ENCODE measurements at places on chromosomes 4 and X. TPM values are rescaled to one million over a fixed set of nuclear protein-coding genes. Genes with fewer than 3 reads are reported as not detected.

Gene SORBS2
- 0.41 TPM for total RNA-seq

Gene SAGE1
- not detected for total RNA-seq

Gene PLA2G12A
- total RNA-seq: 89.1 TPM

Gene ADAMTS3
- total RNA-seq: 6.4 TPM

Gene HAND2
- 1.2 TPM for total RNA-seq

Gene ADH1B
- total RNA-seq: not detected

Gene CT45A2
- total RNA-seq: not detected

Gene S100P
- total RNA-seq: 0.21 TPM

- DNase-seq: peak; percentile 53
Measured at GRCh38 chr4:122481766-122482405, 25.4 kb upstream of the IL2 start.

GRCh38 chr4:120853161-120853935 lies 69.2 kb downstream of the PRDM5 start:
- no peak for DNase-seq

GRCh38 chr4:24224446-24224845 lies 334.6 kb upstream of the PPARGC1A start:
- DNase-seq: no peak

DNA sequence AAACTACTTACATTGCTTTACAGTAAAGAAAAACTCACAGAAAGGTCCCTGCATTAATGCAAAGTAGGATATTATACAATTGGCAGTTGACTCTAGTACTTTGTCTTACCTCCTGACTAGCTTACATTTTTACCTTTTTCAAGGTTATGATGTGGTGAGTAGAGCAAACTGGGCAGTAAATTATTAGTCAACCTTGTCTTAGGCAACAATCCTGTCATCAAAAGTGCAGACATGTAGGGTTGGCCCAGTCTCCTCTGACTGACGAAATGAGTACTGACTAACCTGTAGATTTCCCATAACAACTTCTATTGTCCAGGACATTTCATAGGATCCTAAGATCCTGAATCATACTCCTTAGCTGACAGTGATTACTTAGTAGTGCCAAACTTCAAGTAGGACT lies 142.0 kb upstream of the NUDT6 start:
- no peak for DNase-seq

- DNase-seq: no peak
Measured at GRCh38 chr4:168409089-168409801, 71.0 kb downstream of the DDX60L start.

DNA sequence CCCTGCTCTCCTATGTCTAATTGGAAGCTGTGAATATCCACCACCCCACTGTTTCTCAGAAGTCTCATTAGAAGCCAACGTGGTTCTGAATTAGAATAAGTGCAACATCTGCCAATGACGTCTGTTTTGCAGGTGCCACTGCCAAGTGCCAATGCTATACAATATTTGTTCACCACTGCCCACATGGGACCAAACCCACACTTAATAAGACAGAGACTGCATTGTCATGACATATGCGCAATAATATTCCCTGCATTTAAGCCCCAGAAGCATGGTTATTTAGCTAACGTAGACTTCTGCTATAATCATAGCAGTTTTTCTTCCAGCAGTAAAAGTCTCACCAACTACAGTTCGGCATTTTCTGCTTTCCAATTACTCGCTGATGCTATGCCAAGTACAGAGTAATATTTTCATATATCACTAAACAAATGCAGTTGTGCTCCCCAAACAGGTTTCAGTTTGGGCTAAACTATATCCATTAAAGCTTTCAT lies 262.5 kb upstream of the PCDH18 start:
- DNase-seq: no peak

DNA sequence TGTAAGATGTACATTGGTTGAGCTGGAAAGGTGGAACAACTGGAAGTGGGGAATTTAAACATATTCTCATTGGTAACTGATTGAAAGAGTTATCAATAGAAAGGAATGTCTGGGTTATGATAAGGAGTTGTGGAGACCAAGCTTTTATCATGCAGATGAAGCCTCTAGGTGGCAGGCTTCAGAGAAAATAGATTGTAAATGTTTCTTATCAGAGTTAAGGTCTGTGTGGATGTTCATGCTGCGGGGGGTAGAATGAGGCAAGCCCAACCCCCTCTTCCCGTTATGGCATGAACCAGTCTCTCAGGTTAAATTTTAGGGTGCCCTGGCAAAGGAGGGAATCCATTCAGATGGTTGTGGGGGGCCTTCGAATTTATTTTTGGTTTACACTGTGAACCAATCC lies 16.0 kb downstream of the ARSD start:
- DNase-seq: no peak

DNA sequence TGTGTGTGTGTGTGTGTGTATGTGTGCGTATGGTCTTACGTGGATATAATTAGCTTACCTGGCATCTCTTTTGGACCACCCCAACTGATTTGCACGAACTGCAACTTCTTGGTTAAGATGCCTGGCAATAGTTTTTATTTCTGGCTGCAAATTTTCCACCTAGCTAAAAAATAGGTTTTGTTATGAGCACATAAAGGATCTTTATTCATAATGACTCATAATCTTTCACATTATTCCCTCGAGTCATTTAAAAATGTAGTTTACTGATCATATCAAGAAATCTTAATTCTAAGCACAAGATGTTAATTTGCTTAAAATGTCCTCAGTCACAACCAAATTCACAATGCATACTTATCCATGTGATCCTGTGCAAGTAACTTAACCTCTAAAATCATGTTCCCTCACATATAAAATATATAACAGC lies 1.5 kb downstream of the COX18 start:
- DNase-seq: no peak

GRCh38 chr4:36054694-36055422 lies 189.5 kb downstream of the ARAP2 start:
- peak; percentile 81 for DNase-seq

GRCh38 chr4:54660591-54660990 lies 2.8 kb downstream of the KIT start:
- DNase-seq: no peak

GRCh38 chrX:77014377-77015372 lies 432.5 kb upstream of the FGF16 start:
- DNase-seq: no peak

DNA sequence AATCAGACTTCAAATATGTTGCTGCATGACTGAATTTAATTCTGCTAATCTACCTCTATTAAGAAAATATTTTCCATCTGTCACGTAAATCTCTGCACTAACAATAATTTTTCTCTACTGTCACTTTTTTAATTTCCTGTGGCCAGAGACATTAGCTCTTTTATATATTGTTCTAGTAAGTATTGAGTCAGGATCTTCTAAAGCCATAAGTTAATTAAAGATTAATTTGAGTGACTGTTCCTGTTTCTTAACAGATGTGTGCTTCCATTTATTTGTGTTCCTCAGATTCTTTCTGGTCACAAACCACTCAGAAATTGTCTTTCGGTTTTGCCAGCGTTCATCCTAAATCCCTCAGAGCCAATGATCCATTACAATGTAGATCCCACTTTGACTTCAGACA lies 2.4 kb upstream of the SMR3B start:
- DNase-seq: no peak

GRCh38 chrX:120671963-120672362 lies 42.1 kb upstream of the C1GALT1C1 start:
- DNase-seq: no peak

GRCh38 chrX:53678667-53679066 lies 7.9 kb downstream of the HUWE1 start:
- peak; percentile 5 for DNase-seq

GRCh38 chr4:152109531-152110509 lies 349.0 kb upstream of the GATB start:
- DNase-seq: no peak

DNA sequence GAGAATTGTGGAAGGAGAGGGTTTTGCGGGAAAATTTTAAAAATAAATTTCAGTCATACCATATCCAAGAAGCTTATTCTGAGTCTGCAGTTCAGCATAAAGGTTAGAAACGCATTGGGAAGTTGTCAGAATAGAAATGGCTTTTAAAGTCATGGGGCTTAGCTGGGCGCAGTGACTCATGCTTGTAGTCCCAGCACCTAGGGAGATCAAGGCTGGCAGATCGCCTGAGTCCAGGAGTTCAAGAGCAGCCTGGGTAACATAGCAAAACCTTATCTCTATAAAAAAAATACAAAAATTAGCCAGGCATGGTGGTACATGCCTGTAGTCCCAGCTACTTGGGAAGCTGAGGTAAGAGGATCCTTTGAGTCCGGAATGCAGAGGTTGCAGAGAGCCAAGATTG lies 3.9 kb upstream of the PLA2G12A start:
- no peak for DNase-seq

DNA sequence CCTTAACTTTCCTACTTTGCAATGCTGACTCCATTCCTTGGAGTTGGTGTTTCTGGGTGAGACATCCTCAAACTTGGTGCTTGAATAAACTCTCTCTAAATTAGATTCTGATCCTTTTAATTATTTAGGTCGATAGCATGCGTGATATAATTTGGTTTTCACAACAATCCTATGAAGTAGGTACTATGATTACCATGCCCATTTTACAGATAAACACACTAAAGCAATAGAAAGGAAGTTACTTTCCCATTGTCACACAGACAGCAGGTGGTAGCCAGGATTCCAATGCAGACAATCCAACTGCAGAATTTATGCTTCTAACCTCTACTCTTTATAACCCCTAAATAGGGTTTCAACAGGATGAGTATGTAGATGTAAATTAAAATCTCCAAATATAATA lies 21.7 kb upstream of the AASDH start:
- no peak for DNase-seq

DNA sequence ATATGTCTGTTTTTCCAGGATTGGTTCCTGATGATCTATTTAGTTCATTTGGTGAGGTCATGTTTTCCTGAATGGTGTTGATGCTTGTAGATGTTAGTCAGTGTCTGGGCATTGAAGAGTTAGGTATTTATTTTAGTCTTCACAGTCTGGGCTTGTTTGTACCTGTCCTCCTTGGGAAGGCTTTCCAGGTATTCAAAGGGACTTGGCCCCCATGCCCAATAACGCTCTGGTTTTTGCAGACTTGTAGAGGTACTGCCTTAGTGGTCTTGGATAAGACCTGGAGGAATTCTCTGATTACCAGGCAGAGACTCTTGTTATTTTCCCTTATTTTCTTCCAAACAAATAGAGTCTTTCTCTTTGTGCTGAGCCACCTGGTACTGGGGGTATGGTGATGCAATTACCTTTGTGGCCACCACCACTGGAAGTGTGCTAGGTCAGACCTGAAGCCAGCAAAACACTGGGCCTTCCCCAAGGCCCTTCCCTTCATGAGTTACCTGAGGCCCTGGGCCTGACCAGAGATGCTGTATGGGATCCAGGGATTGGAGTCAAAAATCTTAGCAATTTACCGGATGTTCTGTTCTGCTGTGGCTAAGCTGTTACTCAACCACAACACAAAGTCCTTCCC lies 63.3 kb upstream of the RXFP1 start:
- no peak for DNase-seq

DNA sequence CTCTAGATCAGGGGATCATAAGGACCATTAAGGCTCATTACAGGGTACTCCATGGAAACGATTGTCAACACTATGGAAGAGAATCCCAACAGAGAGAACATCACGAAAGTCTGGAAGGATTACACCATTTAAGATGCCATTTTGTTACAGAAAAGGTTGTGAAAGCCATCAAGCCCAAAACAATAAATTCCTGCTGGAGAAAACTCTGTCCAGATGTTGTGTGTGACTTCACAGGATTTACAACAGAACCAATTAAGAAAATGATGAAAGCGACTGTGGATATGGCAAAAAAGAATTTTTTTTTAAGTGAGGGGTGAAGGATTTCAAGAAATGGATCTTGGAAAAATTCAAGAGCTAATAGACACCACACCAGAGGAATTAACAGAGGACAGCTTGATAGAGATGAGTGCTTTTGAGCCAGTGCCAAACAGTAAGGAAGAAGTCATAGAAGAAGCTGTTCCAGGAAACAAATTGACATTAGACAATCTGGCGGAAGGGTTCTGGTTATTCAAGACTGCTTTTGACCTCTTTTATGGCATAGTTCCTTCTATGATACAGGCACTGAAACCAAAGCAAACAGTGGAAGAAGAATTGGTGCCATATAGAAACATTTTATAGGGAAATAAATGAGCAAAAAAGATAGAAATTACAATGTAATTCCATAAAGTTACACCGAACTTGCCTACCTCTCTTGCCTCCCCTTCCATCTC lies 17.3 kb upstream of the LSM6 start:
- no peak for DNase-seq

DNA sequence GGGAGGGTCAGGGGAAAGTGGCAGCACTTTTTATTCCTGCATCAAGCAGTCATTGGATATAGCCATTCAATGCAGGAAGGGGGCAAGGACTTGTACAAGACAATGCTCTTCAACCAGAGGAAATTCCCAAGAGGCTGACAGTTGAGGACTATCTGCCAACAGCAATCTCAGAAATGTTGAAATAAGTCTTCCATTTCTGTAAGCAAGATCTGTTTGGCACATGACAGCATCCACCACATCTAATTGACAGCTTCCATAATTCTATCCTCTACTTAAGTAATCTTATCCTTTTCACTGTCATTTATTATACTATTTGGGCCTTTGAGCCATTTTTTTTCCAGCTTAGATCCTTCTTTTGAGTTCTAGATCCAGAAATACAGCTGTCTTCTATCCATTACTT lies 110.7 kb downstream of the CFAP299 start:
- DNase-seq: no peak

- no peak for DNase-seq
Measured at GRCh38 chr4:145523117-145523516, 41.5 kb downstream of the SMAD1 start.

DNA sequence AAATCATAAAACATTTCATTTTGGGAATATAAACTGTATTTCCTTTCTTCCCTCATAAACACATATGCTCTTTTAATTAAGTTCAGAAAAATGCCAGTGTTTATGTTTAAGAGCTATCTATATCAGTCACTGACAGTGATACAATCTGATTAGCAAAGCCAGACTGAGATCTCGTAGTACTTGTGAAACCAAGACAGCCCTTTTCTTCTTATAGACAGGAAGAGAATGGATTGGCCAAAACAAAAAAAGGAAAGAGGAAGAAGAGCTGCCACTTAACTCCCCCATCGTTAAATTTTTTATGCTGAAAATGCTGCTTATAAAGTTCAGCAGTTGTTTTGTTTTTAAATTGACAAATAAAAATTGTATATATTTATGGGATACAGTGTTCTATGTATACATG lies 87.4 kb downstream of the PLAC1 start:
- DNase-seq: no peak

DNA sequence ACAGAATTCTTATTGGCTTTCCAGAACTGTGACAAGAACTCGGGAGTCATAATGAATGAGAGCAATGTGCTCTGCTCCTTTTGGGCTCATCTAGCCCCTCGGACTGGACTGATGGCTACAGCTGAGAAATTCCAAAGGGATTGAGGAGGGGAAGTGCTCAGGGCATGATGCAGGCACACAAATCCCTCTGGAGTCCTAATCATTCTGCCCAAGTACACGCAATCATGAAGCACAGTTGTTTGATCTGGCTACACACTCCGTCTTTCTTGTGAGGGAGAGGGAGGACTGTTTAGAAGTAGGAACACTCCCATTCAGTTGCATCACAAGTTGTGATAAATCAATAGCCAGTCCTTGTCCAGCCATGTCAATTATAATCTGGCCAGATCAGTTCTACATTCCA lies 237.5 kb downstream of the COL25A1 start:
- DNase-seq: no peak

- DNase-seq: no peak
Measured at GRCh38 chr4:138632856-138633579, 382.6 kb upstream of the NOCT start.

GRCh38 chr4:73734530-73735001 lies 5.8 kb upstream of the CXCL8 start:
- no peak for DNase-seq

- DNase-seq: no peak
Measured at GRCh38 chrX:31909850-31910572, 838.2 kb upstream of the FTHL17 start.

All from H4 (cell line).